Choroid plexus epithelial cell (primary cell): ENCODE measurements at places on chromosomes 16 and 17.

- no peak for DNase-seq
These were observed 15.8 kb upstream of the NDUFAB1 start for GRCh38 chr16:23611936-23612335.

DNA sequence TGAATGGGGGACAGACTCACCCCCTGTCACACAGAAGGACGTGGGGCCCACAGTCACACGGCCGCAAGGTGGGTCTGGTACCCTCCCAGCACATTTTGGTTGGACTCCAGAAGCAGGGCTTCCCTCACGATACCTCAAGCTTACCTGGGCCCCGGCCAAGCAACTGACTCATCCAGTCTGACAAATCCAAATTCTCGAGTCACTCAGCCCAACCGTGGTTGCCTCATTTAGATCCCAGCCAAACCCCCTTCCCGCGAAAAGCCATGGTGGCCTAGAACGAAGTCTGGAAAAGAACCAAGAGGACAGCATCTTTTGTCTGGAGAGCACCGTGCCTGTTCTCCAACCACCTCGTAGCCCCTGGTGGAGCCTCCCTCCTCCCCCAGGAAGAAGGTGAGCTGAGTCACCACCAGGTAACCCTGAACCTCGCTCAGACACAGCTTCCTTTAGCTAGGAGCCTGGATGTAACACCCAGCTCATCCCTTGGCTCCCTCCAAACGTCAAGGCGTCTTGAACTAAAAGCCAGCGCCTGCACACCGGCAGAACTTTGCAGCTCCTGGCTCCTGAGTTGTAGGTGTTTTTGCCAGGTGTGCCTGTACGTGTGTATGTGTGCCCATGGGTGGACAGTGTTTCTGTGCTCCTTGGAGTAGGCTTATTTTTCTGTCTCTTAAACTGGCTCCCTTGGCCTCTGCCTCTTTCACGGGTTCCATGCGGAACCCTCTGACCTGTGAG is 78.9 kb downstream of the CMIP start:
- peak; percentile 49 for DNase-seq

- DNase-seq = no peak
These were observed 171.7 kb downstream of the LAT start for GRCh38 chr16:29156511-29156910.

DNA sequence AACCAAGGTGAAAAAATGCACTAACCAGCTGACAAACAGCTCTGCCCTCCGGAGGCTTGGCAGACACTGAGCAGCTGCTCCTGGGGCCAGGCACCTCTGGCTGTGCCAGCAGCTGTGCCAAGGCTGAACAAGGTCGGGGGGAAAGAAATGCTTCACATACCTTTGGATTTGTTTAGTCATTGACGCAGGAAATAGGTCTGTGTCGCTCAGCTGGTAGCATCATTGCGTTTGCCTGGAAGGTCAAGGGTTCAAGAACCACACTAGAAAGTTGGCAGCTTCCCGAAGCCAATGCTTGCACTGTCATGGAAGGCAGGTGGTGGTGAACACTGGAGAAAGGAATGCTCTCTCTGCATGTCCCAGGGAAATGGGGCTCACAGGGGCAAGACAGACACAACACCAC is 63.5 kb downstream of the PCTP start:
- peak; percentile 13 for DNase-seq

- peak; percentile 26 for DNase-seq
These were observed 14.1 kb downstream of the TP53 start for GRCh38 chr17:7673239-7673638.

DNA sequence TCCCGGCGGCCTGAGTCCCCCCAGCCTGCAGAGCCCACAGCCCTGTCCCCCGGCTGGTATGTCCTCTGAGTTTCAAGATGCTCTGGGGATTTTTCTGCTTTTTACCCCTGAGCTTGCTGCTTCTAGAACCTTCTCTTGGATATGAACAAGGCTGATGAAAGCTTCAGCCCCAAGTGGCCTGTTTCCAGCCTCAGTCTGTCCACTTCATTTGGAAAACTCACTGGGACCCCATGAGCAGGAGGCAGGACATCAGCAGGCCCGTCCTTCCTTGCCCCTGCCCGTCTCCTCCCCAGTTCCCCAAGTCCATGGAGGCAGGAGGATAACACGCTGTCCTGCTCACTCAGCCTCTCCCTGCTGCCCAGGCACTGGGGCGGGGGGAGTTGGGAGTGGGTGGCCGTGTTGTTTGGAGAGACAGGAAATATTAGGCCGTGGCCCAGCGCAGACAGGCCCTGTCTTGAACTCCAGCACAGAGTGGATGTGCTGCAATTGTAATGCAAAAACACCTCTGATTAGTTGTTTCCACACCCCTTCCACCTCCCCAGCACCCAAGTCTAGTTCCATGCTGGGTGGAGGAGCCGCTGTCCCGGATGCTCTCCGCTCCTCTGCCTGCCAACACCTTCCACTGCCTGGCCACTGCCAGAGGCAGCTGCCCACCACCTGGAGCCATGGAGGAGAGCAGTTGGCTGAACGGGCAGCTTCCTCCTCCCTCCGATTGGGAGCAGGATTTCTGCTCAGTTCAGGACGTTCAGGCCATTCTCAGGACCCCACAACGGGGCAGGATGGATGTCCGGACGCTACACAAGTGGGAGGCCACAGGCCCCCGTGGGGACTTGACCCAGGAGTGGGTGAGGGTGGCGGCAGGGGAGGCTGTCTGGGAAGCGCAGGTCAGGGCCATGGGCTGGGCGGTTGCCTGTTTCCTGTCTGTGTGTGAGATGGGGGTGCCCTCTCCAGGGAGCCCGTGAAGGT is 216.9 kb upstream of the GSE1 start:
- peak; percentile 66 for DNase-seq

GRCh38 chr16:58418601-58419000 is 26.3 kb downstream of the GINS3 start:
- DNase-seq = peak; percentile 2

DNA sequence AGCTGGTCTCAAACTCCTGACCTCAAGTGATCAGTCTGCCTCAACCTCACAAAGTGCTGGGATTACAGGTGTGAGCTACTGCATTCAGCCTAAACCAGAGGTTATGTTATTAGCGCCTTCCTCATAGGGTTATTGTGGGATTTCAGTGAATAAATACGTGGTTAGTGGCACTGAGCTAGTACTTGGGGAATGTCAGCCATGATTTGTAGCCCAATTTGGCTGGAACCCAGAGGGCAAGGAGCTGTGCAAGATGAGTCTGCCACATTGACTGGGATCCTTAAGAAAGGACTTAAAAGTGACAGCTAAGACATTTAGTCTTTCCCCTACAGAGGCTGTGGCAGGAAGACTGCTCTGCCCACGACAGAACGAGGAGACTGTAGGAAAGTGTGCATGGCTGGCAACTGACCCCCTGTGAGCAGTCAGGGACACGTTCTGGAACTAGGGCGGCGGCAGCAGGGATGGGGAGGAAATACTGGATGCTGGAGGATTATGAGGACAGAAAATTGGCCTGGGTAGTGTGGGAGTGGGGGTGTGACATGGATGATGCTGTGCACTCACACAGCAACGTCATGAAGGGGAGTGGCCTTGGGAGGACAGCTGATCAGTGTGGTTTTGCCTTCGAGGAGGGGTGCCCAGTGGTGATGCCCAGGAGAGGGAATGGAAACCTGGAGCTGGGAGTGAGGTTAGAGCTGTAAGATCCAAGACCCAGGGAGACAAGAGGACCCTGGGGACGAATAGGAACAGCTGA is 14.6 kb downstream of the ATP5PD start:
- DNase-seq = peak; percentile 64

DNA sequence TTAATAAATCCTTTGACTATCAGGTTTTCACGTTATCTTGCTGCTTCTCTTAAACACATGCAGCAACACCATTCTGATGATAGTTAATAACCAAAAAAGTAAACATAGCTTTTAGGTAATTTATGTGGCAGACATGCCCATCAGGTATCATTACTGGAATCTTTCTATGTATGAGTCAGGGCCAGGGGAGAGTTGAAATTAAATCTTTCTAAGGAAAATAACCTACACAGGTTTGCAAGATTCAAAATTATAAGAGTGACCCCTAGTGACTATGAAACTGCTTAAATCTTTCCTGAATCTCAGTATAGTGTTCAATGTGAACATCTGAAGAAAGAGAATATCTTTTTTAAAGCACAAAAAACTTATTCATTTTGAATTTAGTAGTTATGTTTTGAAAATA is 666.6 kb downstream of the CDH11 start:
- DNase-seq = peak; percentile 72

GRCh38 chr16:69402439-69402838 is 16.6 kb upstream of the TERF2 start:
- no peak for DNase-seq

DNA sequence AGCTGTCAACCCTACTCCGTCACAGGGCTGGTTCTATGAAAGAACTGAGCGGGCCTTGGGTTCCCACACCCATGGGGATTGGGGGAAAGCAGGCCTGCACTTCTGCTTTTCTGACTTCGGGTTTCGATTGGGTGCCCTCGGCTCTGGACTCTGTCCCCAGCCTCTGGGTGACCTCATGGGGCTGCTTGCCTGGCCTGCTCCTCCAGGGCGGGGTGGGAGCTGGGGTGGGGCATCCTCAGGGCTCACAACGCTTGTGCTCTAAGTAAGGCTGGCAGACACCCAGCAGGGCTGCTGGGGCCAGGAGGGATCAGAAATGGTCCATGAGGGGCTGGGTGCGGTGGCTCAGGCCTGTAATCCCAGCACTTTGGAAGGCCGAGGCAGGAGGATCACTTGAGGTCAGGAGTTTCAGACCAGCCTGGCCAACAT is 19.2 kb downstream of the ARHGAP27 start:
- DNase-seq = no peak

GRCh38 chr17:76701471-76701967 is 9.2 kb downstream of the MXRA7 start:
- no peak for DNase-seq

- no peak for DNase-seq
These were observed 76.3 kb upstream of the TBC1D3K start for GRCh38 chr17:37847811-37848331.

- no peak for DNase-seq
These were observed 1.7 kb upstream of the MRM1 start for GRCh38 chr17:36599546-36600250.

DNA sequence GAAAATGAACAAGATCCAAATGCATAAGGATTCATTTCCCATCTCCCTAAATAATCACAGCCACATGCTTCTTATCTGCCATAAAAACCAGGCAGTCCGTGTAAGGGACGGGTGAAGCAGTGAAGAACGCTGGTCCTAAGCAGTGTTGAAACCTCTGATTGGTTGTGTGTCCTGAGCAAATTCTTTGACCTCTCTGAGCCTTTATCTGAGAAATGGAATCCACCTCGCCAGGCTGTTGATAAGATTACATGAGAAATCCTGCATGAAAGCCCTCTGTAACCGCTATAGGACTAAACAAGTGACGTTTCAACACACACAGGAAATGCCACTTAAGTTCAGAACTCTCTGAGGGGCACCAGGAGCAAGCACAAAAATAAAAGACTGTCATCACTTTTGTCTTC is 26.8 kb downstream of the GAS7 start:
- DNase-seq = peak; percentile 78

- DNase-seq = no peak
These were observed 157.1 kb upstream of the C16orf82 start for GRCh38 chr16:26909623-26910022.

DNA sequence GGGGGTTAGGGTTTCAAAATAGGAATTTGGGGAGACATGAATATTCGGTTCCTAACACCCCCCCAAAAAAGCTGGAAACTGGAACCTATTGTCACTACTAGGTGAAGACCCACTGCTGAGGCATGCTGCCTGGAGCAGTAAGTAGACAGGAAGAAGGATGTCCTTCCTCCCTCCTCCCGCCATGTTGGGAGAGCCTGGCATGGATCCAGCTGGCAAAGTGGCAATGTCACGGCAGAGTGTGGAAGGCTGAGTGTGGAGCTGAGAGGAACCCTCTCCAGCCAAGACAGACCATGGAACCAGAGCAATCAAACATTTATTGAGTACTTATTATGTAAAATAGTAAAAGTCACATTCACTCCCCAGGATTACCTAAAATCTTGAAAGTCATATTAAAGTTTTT is 49.0 kb downstream of the CCDC182 start:
- no peak for DNase-seq

- no peak for DNase-seq
These were observed 23.6 kb downstream of the KCTD19 start for GRCh38 chr16:67302970-67303369.

DNA sequence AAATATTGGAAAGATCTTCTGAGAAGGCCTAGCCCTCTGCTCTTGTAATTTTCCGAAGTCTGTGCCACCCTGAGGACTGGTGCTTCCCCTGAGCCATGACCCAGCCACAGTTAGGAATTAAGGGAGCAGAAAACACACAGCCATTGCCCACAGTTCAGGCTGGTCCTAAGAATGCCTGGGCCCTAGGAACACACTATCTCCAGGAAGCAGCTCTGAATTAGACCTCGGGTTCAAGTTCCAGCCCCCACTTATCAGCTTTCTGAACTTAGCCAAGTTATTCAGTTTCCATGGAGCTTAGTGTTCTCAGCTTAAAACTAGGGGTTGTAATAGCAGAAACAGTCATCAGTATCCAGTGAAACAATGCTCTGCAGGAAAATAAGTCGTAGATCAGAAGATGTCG is 56.0 kb downstream of the CDH13 start:
- no peak for DNase-seq

- DNase-seq = no peak
These were observed 6.7 kb upstream of the C16orf95 start for GRCh38 chr16:87323727-87324410.

- peak; percentile 35 for DNase-seq
These were observed 6.4 kb downstream of the PDK2 start for GRCh38 chr17:50101346-50102163.

DNA sequence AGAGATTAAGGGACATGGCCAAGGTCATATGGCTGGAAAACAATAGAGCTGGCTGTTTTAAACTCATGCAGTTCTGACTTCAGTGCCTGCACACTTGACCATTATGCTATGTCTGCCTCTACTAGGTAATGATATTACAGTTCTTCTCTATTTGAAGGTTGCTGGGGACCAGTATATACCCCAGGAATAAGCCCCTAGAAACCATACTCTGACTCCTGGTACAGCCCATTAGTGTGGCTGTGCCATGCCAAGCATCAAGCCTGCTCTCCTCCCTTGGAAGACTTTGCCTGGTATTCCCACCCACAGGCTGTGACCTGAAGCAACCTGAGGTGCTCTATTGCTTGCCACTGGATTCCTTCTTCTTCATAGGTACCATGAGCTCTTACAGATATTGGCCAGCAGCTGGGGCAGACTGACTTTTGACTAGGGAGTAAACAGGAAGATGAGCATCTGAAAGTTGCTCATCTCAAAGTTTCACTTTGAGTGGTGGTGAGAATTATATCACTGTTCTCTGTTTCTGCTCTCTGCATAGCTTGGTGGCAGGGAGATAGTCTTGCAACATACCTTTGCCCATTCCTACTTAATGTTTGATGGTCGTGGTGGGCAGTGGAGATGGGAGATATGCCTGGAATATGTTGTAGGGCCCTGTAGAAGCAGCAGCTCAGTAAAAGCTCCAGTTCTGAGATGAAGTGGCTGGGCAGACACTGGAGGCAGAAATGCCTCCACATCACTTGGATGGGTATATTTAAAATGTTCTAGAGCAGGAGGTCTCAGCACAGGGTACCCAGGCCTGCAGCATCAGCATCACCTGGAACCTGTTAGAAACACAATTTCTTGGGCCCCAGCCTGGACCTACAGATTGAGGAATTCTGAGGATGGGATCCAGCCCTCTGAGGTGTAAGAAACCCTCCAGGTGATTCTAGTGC is 274.7 kb downstream of the HS3ST4 start:
- DNase-seq = no peak
